ENCODE measurements at places on chromosomes 6 and 20. TPM values are rescaled to one million over a fixed set of nuclear protein-coding genes. Genes with fewer than 3 reads are reported as not detected.

- H3K27ac ChIP-seq = peak overlapping the region; percentile 78
- H3K36me3 ChIP-seq = no peaks in the 10 kb centered on the region
- no peak for DNase-seq
These were observed 41.9 kb downstream of the PCNA start for GRCh38 chr20:5077761-5078387.

GRCh38 chr6:21998582-21998981, 298.3 kb downstream of the PRL start:
- no peaks in the 10 kb centered on the region for H3K27me3 ChIP-seq
- H3K4me1 ChIP-seq = no peaks in the 10 kb centered on the region
- H3K4me3 ChIP-seq = no peak overlapping the region

- H3K27me3 ChIP-seq = no peaks in the 10 kb centered on the region
- H3K4me1 ChIP-seq = no peaks in the 10 kb centered on the region
- H3K36me3 ChIP-seq = no peaks in the 10 kb centered on the region
- H3K27ac ChIP-seq = no peak overlapping the region
- no peak overlapping the region for H3K4me3 ChIP-seq
- DNase-seq = no peak
These were observed 192.9 kb downstream of the SYNDIG1 start for GRCh38 chr20:24662322-24662721.

- H3K27me3 ChIP-seq = no peaks in the 10 kb centered on the region
- no peaks in the 10 kb centered on the region for H3K4me1 ChIP-seq
- H3K4me3 ChIP-seq = no peak overlapping the region
- DNase-seq = no peak
These were observed 754.0 kb upstream of the ADGRB3 start for GRCh38 chr6:67880939-67881705.

DNA sequence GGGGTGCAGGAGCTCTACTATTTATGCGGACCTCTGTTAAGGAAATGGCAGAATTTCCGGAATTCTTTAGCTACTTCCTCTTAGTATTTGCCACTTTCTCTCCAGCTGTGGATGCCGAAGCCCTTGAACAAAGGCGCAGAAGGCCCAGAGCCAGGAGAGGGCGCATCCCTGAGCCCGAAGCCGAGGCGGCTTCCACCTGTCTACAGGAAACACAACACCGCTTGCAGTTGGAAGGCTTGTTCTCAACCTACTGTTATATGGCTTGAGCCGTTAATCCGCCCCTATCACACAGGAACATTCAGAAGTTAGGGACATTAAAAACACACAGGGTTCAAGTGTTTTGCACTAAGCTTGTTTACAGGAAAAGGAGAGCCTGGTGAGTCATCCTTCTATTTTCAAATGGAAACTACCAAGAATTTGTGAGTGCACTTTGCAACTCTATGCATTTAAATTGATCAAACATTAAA, 417.1 kb downstream of the BCKDHB start:
- H3K36me3 ChIP-seq = no peaks in the 10 kb centered on the region
- peaks cover 9% of the 10 kb centered on the region for H3K4me1 ChIP-seq
- peak; percentile 45 for DNase-seq
- H3K27ac ChIP-seq = peak overlapping the region; percentile 10
- H3K27me3 ChIP-seq = no peaks in the 10 kb centered on the region
- no peak overlapping the region for H3K4me3 ChIP-seq

DNA sequence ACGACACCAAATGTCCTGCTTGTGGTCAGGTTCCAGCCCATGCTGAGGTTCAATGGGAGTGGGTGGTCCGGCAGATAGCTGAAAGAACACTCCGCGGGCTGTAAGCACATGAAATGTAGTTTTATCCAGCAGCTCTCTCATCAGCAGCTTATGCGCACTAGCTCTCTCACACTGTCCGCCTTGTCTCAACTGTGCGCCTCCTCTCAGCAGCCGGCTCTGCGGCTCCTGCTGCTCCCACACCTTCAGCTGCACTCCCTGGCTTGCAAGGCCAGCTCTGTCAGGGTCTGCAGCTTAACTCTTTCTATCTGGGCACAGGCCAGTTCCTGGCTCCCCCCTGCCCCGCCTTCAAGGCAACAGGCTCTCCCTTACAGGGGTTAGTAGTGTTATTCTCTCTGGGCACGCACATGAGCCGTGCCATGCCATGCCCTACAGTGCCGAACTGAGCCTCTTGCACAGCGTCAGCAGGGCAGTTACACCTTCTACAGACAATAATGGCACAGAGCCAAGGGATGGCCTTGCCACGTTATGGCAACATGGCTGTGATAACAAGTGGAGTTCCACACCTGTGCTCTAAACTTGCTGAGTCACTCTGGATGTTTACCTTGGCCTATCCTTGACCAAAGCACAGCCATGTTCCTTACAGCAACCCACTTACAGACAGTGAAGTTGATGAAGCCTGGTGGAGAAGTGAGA, 84.0 kb upstream of the LRFN2 start:
- H3K27ac ChIP-seq = no peak overlapping the region
- no peaks in the 10 kb centered on the region for H3K4me1 ChIP-seq
- no peaks in the 10 kb centered on the region for H3K27me3 ChIP-seq
- no peaks in the 10 kb centered on the region for H3K36me3 ChIP-seq
- peak; percentile 23 for DNase-seq
- no peak overlapping the region for H3K4me3 ChIP-seq

DNA sequence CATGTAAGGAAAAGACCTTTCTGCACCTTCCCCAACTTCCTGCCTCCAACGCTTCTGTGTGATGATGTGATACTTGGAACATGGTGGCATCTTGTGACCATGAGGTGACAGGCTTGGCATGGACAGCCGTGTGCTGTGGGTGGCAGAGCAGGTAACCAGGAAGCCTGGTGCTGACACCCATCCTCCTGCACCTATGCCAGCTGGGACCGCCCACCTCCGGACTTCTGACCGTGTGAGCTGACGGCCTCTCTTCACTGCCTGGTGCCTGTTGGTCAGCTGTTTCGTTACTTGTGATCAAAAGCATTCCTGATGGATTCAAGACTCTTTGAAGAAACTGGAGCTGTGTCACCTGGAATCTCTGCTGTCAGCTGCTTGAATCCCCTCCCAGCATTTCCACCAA, 70.3 kb downstream of the TMEM242 start:
- H3K27me3 ChIP-seq = no peaks in the 10 kb centered on the region
- no peaks in the 10 kb centered on the region for H3K4me1 ChIP-seq
- H3K4me3 ChIP-seq = no peak overlapping the region

PRSS16 gene
- not detected for total RNA-seq

TRAPPC3L gene
- not detected for total RNA-seq

DNAH8 gene
- 0.18 TPM for total RNA-seq
